ENCODE measurements at places on chromosomes 5 and 9.
A peak's percentile ranks its signal among the peaks of the same experiment; 100 is the strongest.

- no peak for DNase-seq
Observed at GRCh38 chr5:34533582-34534522, 122.3 kb upstream of the RAI14 start.

DNA sequence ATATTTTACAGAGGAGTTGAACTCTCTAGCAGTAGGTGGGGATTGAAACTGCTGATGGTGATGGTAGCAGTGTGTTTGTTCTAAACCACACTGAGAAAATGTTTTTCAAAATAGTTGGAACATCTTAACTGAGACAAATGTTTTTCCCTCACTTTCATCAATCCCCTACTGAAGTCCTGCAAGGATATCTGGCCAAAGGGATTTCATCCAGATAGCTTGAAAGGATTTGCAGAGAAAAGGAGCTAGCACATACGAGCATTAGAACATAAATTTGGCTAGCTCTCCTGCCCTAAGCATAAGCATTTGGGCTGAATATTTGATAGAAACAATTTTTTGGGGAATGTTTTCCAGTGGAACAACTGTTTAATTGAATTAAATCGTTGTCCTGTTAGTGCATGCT lies 153.9 kb downstream of the CDH9 start:
- no peak for DNase-seq

DNA sequence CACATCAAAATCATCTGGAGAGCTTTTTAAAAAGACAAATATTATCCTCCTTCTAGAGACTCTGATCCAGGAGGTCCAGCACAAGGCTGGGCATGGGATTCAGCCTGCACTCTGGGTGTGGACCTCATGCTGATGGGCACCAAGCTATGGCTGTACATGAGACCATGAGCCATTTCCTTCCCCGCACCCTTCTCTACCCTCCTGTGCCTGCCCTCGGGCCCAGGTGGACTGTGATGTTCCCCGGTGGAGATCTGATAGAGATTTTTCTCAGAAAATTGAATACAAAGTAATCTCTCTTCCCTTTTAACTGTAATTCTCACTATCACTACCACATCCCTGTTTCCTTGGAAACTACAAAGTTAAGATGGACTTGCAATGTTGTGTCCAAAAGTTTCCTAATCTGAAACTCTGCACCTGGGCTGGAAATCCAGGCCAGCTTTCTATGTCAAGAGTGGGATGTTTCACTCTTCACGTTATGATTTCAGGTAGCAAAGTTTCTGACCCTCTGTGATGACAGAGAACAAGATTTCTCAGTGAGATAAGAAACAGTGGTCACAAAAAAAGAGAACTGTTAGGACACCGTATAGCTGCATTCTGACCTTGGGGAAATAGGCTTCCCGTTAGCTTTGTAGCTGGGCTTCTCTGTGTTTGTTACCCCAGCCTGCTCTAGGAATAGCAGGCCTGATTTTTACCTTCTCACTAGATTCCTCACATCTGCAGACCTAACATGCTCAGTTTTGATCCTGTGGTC lies 11.5 kb downstream of the SFXN1 start:
- DNase-seq, result no peak

GRCh38 chr9:7376833-7377232 lies 422.7 kb downstream of the DMAC1 start:
- no peak for DNase-seq

- no peak for DNase-seq
Observed at GRCh38 chr9:96758845-96759673, 18.8 kb downstream of the ZNF510 start.

- no peak for DNase-seq
Observed at GRCh38 chr5:154653764-154654485, 101.3 kb upstream of the LARP1 start.

- DNase-seq, result no peak
Observed at GRCh38 chr5:172943906-172944305, 15.3 kb upstream of the RPL26L1 start.

GRCh38 chr5:161400583-161400982 lies 145.9 kb downstream of the GABRB2 start:
- DNase-seq, result no peak

- DNase-seq, result no peak
Observed at GRCh38 chr5:7250611-7251010, 145.3 kb upstream of the ADCY2 start.

- no peak for DNase-seq
Observed at GRCh38 chr9:122221183-122221811, 7.5 kb downstream of the LHX6 start.

DNA sequence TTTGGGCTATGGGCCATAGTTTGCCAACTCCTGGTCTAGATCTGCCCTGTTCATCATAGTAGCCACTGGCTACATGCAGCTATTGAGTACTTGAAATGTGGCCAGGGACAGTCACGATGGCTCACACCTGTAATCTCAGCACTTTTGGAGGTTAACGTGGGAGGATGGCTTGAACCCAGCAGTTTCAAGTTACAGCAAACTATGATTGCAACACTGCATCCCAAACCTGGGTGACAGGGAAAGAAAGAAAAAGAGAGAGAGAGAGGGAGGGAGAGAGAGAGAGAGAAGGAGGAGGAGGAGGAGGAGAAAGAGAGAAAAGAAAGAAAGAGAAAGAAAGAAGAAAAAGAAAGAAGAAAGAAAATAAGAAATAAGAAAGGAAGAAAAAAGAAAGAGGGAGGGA lies 5.1 kb upstream of the GMCL2 start:
- no peak for DNase-seq

DNA sequence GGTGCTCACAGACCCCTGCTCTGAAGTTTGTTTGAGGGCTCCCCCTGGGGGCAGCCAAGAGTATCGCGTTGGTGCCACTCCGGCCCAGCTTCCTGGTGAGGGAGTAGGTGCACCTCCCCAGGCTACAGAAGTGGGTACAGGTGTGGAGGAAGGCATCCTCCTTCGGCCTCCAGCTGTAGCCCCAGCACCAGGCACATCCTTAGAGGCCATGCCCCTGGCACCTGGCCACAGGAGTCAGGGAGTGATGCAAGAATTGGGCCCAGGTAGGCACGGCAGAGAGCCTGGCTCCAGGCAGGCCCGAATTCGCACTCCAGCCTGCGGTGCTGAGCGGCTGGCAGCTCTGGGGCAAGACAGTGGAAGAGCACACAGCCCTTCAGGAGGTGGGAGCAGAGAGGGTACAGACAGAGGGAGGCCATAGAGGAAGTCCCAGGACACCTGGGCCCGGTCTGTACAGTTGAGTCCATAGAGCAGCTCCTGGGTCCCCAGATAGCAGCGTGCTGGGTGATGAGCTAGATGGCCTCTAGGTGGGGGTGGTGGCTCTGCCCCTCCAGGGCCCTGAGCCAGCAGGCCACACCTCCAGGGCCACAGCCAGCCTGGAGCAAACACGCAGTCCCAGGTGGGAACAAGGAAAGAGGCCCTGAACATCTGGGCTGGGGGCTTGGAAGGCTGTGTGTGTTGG lies 2.4 kb downstream of the SAPCD2 start:
- peak; percentile 64 for DNase-seq

DNA sequence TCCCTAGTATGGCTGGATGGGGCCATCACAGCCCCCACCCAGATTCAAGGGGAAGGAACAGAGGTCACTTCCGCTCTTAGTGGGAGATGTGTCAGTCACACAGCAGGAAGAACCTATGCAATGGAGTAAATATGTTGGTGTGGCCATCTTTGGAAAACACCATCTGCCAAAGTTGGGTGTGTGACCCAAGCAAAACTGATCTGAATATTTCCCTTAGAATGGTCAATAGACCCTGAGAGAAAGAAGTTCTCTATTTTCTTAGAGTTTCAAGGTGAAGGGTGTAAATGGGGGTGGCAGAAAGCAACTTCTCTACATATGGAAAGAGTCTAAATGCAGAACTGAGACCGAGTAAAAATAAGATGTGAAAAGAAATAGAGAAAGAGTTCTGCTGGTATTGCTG lies 212.7 kb downstream of the ESM1 start:
- DNase-seq, result no peak

- DNase-seq, result no peak
Observed at GRCh38 chr5:3656803-3657202, 61.2 kb downstream of the IRX1 start.

GRCh38 chr9:112863214-112863613 lies 27.5 kb downstream of the SLC46A2 start:
- DNase-seq, result no peak

DNA sequence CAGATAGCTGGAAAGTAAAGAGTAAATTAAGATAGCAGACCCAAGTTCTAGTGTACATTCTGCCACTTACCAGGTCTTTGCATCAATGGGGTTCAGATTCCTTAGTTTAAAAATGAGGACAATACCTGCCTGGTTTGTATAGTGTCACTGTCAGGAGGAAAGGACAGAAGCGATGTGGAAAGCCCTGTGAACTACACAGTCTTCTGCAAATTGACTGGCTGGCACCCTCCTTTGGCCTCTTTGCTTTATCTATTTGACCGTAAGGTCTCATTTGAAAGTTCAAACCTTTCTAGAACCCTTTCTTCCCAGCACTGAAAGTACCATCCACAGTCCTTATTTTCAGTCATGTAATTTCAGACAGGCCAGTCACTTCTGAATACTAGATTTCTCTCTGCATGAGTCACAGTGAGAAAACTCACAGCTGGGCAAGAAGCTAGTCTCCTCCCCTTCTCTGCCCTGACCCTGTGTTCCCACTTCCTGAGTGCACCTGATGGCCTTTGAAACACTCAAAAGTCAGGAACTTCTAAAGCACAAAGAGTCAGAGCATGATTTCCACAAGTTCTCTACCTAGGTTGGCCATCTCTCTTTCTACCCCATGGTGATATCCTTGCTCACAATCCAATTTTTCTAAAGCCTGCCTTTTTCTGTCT lies 91.3 kb upstream of the RASEF start:
- DNase-seq, result no peak

GRCh38 chr5:83285661-83286398 lies 185.7 kb upstream of the VCAN start:
- no peak for DNase-seq

- DNase-seq, result no peak
Observed at GRCh38 chr5:157288405-157289163, 22.7 kb downstream of the CYFIP2 start.

GRCh38 chr9:77725046-77725694 lies 77.0 kb upstream of the GNA14 start:
- DNase-seq, result no peak

DNA sequence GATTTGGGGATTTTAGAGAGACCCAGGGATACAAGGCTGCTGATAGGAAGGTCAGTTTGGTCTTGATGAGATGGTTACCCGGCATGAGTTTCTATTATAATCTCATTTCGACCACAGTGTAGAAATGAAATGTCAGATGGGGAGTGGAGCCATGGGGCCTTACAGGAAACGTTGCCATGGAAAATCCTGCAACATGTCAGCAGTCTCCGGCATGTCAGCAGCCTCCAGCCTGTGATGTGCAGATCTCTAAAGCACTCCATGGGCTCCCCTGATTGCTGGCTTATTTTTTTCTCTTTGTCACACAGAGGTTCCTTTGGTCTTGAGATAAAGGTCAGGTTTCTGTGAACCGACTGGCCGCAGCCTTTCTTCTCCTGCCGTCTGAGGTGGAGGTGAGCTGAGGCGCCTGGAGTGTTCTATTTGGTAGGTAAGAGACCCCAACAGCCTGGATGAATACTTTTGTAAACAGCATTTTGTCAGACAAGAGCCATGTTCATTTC lies 208.7 kb upstream of the DAP start:
- no peak for DNase-seq

- DNase-seq, result no peak
Observed at GRCh38 chr9:14318361-14318760, 4.4 kb upstream of the NFIB start.

- DNase-seq, result no peak
Observed at GRCh38 chr5:31075981-31076380, 117.5 kb upstream of the CDH6 start.

- peak; percentile 4 for DNase-seq
Observed at GRCh38 chr9:135343837-135344522, 135.6 kb upstream of the PPP1R26 start.

DNA sequence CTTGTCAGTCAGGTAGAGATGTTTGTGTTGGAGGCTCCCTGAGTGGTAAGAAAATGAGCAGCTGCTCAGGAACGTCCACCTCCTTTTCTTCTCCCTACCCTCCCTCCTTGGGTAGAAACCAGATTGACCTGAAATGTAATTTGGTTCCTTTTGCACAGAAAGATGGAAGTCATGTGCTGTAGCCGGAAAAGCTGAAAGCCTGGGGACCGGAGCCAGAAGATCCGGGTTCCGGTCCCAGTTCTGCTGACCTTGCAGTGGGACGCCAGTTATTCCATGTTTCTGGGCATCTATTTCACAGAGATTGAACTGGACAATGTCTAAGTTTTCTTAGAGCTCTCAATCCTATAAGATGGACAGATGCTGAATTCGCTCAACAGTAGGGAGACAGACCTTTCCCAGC lies 40.1 kb downstream of the SLC36A1 start:
- no peak for DNase-seq

DNA sequence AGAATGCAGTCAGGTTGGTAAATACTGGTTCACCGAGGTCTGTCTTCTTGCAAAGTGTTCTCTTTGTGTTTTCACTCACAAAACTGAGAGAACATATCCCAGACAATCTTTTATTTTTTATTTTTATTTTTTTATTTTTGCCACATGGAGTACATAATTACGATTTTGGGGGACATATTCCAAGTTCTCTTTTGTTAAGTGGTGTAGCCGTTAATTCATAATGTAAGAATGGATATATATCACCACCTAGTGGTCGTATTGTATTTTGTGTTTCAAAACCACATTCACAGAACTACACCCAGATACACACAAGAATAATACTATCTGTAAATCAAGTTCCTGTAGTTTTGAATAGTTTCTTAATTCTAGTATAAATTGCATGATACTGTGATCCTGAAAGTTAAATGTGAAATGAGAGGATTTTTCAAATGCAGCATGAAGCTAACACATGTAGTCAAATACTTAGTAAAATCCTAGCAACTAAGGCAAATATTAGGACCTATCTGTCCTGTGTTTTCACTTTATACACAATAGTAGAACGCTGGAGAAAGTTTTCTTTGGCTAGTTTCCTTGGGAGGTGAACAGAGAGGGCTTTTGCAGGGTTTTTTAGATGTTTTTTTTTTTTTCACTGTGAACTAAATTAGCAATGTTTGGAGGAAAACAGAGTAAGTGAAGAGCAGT lies 92.7 kb downstream of the VCAN start:
- DNase-seq, result no peak

- no peak for DNase-seq
Observed at GRCh38 chr5:176770431-176770830, 39.9 kb upstream of the UNC5A start.

- DNase-seq, result no peak
Observed at GRCh38 chr5:102811972-102812371, 56.9 kb downstream of the PAM start.

DNA sequence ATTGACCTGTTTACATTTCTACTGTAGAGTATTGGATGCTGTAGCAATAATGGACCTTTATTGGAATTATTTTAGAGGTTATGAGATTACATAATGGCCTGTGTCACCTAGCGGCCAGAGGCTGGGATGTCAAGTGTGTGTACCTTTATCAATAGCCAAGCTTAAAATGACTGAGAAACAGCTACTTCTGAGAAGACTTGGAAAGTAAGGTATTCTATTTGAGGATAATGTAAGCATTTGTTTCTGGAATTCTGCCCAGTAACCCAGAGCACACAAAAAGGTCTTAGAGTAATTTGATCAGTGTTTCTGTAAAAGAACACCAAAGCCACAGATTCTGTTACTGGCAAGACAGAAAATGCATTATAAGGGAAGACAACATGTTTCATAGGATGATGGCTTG lies 116.8 kb downstream of the MACIR start:
- no peak for DNase-seq

Data from stimulated activated CD8-positive, alpha-beta memory T cell treated with anti-CD3 and anti-CD28 coated beads, Interleukin-7, amount 100 ng/mL, for 48 hours (primary cell).